Vein endothelial cell (primary cell): ENCODE measurements at places on chromosomes 6 and 20. TPM values are rescaled to one million over a fixed set of nuclear protein-coding genes. Genes with fewer than 3 reads are reported as not detected.

ZNF337 gene
- total RNA-seq = 12.1 and 13.0 TPM in 2 replicates

THBD gene
- 55.2 and 68.9 TPM in 2 replicates for total RNA-seq

RIPPLY2 gene
- total RNA-seq = not detected in 2 replicates

PHF20 gene
- 29.4 and 34.6 TPM in 2 replicates for total RNA-seq

CSTF1 gene
- total RNA-seq = 31.7 and 43.6 TPM in 2 replicates

TOMM34 gene
- 33.3 and 44.5 TPM in 2 replicates for total RNA-seq

PAK5 gene
- total RNA-seq = not detected in 2 replicates

GNMT gene
- 0.33 TPM in 1 of 2 replicates, not detected in the other for total RNA-seq

DEFB124 gene
- not detected in 2 replicates for total RNA-seq

RAET1G gene
- 0.29 and 0.33 TPM in 2 replicates for total RNA-seq

C20orf204 gene
- 3.6 and 3.9 TPM in 2 replicates for total RNA-seq

NMBR gene
- under 0.01 TPM in 1 of 2 replicates, not detected in the other for total RNA-seq

STMND1 gene
- total RNA-seq = not detected in 2 replicates

HLA-DRA gene
- total RNA-seq = not detected in 2 replicates

HSPA12B gene
- total RNA-seq = 3.9 and 11.1 TPM in 2 replicates

TFAP2A gene
- total RNA-seq = 0.10 TPM in 1 of 2 replicates, not detected in the other

COL11A2 gene
- total RNA-seq = 0.19 and 0.33 TPM in 2 replicates

RGS17 gene
- total RNA-seq = 1.3 and 3.4 TPM in 2 replicates

TCEA2 gene
- total RNA-seq = 25.5 and 43.8 TPM in 2 replicates

RAB44 gene
- total RNA-seq = under 0.01 TPM in 1 of 2 replicates, not detected in the other

ADTRP gene
- 4.1 and 7.2 TPM in 2 replicates for total RNA-seq

IRAK1BP1 gene
- 3.9 and 4.2 TPM in 2 replicates for total RNA-seq

MYB gene
- total RNA-seq = 0.10 TPM in 1 of 2 replicates, not detected in the other

KIAA0408 gene
- under 0.01 and 0.29 TPM in 2 replicates for total RNA-seq

GJA1 gene
- total RNA-seq = 435 and 470 TPM in 2 replicates

SLC32A1 gene
- total RNA-seq = not detected in 2 replicates

HNF4A gene
- total RNA-seq = not detected in 2 replicates

TBX18 gene
- total RNA-seq = 1.6 and 7.5 TPM in 2 replicates

ZBTB46 gene
- total RNA-seq = 13.1 and 14.4 TPM in 2 replicates

CFB gene
- total RNA-seq = 0.98 and 1.2 TPM in 2 replicates

OR2H1 gene
- total RNA-seq = not detected in 2 replicates

EDN1 gene
- 379 and 612 TPM in 2 replicates for total RNA-seq

ENPP5 gene
- not detected in 2 replicates for total RNA-seq

GRM1 gene
- 0.10 TPM in 1 of 2 replicates, not detected in the other for total RNA-seq

DOK5 gene
- 0.98 and 3.6 TPM in 2 replicates for total RNA-seq

CLVS2 gene
- total RNA-seq = not detected in 2 replicates

OPRL1 gene
- total RNA-seq = 1.3 and 2.9 TPM in 2 replicates

BMP7 gene
- total RNA-seq = not detected in 2 replicates

HLA-DMA gene
- total RNA-seq = 0.48 and 2.0 TPM in 2 replicates

KCNQ2 gene
- not detected in 2 replicates for total RNA-seq
